ENCODE measurements at places on chromosomes 7 and 10.

DNA sequence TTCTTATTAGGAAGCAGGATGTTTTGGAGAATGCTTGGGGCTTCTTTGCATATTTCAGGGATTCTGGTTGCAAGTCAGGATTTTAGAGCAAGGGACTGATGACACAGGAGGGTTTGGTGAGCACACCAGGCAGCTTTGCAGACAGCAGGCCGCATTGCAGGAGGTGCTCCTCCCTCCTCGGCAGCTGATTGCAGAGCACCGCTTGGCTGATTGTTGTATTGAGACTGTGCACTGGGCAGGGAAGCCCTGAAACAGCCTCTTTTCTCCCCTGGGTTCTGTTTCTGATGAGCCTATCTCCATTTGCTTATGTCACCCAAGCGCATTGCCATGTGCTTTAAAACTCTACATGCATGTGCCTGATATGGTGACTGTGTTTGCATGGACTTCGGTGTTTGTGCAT lies 769.6 kb downstream of the GRID1 start:
- DNase-seq = no peak

- DNase-seq = peak; percentile 2
Measured at GRCh38 chr7:25820432-25821040, 331.5 kb upstream of the NFE2L3 start.

DNA sequence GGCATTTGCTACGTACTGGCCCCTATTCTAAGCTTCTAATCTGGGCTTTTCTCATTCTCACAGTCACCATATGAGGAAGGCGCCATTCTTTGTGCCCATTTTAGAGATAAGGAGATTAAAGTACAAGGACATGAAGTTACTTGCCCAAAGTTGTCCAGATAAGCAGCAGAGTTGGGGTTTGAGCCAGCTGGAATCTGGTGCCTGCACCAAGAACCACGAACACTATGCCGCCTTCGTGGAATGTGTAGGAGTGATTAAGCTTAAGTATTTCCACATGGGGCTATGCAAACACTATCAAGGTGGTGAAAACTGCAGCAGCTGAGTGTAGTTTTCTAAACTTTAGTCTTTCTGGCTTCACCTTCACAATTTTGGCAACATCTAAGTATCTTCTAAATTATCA lies 342.7 kb upstream of the ETV1 start:
- no peak for DNase-seq

- no peak for DNase-seq
Measured at GRCh38 chr10:86716466-86716865, 40.0 kb upstream of the BMPR1A start.

DNA sequence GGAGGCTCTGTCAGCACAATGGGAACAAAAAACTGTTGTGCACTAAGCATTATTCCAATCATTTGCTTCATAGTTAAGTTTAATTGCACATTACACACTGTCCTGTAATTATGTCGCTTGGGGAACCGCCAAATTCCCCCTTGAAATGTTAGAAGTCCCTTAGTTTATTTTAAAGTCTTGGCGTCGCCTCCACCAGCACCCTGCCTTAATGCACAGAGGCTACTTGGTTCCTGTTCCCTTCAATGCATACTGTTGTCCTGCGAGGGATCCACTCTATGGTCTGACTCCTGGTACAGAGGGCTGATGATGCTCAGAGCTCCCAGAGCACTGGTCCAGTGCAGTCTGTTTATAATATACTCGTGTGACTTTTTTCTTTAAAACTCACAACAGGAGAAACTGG lies 330.7 kb downstream of the ELMO1 start:
- no peak for DNase-seq

- no peak for DNase-seq
Measured at GRCh38 chr10:60566096-60566495, 176.4 kb upstream of the ANK3 start.

DNA sequence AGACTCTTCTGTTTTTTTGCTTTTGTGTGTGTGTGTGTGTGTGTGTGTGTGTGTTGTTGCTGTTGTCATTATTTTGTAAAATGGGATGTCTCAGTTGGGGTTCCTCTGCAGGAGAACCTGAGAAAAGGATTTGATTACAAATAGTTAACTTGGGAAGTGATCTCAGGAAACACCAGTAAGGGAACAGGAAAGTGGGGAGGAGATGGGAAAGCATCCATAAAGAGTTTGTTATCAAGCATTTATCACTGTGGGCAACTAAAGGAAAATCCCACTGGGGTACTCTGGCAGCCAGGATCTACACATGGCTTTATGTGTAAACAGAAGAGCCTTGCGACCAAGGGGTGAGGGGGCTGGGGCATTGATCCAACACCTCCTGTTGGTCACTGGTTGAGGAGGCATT lies 485.4 kb downstream of the KCNMA1 start:
- no peak for DNase-seq

GRCh38 chr7:36999626-37000485 lies 275.6 kb upstream of the AOAH start:
- no peak for DNase-seq

DNA sequence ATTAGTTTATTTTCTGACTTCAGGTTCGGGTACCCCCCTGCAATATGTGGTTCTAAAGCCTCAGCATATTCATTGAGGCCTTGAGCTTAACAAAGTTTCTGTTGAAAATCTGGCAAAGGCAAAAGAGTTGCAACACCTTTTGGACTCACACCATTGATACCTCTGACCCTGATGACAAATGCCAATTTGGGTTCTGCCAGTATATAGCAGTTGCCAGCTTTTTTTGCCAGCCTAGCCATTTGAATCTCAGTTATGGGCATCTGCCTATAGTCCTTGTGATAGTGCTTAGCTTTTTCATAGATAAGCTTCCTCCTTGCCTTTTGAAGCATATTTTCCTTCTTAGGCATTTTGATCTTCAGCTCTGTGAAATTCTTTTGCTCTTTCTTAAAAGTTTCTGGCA lies 31.9 kb downstream of the LIPJ start:
- no peak for DNase-seq

DNA sequence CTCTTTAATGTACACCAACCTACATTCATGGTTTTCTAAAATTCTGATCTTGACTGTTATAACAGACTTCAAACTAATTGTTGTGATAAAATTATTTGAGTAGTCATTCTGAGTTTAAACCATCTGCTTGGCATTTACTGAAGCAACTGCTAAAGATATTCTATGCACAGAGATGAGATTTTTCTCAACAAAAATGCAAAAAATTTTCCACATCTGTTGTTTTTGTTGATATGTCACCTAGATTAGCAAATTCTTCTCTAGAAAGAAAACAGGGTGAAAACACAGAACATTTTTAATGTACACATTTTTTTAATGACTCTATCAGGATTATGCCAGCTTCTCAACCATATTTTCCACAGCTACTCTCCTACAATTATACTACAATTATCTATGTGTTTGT lies 42.7 kb downstream of the ARHGAP12 start:
- DNase-seq = no peak

GRCh38 chr10:22764639-22765038 lies 50.3 kb upstream of the PIP4K2A start:
- DNase-seq = no peak

GRCh38 chr7:15609287-15609686 lies 47.5 kb upstream of the AGMO start:
- no peak for DNase-seq

DNA sequence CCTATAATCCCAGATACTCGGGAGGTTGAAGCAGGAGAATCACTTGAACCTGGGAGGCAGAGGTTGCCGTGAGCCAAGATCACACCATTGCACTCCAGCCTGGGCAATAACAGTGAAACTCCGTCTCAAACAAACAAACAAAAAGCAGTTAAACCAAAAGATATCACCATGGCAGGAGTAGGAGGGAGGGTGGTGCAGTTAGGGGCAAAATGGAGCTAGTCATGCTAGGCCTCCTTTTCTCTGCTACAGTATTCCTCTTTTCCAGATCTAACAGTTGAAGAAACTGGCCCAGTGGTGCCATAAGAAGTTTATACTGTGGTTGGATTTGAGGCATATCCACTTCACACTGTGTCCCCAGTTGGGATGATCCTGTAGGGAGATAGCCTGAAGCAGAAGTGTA lies 261.6 kb downstream of the SKIDA1 start:
- DNase-seq = no peak

- peak; percentile 39 for DNase-seq
Measured at GRCh38 chr10:44978570-44979280, at the start of gene DEPP1. Gene DEPP1 (minus strand): TSS chr10:44978809. CDS start chr10:44978030, 779 bp downstream.

DNA sequence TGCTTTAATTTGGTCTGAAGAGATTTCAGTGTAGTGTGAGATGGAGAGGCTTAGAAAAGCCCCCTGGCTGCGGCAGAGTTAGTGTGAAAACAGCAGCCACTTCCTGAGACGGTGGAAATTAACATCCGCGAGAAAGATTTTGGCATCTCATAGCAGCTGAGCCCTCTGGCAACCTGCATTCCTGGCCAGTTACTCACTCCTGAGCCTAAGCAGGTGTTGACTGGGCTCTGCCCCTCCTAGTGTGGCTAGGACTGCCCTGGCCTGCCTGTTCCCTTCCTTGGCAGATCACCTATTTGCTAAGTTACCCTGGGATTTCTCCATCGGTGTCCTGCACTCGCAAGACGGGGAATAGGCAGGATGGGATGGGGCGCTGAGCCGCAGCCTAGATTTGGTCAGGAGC lies 57.6 kb upstream of the LMTK2 start:
- DNase-seq = no peak

DNA sequence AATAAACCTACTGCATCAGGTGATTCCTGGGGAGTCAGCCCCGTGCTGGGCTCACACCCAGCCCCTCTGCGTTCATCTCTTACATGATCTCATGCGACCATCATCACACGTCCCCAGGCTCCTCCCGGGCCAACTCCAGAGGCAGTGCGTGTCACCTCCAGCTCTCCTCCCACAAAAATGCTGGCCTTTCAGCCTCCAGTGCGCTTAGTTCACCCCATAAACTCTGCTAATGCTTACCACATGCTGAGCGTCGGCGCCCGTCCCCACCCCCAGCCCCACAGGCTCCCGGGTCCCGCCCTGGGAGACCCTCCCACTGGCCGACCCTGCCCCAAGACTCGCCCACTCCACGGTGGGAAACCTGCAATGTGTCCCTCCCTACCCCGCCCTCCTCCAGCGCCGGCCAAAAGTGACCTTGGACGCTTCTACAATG lies 816 bp upstream of the SDK1 start:
- DNase-seq = no peak

DNA sequence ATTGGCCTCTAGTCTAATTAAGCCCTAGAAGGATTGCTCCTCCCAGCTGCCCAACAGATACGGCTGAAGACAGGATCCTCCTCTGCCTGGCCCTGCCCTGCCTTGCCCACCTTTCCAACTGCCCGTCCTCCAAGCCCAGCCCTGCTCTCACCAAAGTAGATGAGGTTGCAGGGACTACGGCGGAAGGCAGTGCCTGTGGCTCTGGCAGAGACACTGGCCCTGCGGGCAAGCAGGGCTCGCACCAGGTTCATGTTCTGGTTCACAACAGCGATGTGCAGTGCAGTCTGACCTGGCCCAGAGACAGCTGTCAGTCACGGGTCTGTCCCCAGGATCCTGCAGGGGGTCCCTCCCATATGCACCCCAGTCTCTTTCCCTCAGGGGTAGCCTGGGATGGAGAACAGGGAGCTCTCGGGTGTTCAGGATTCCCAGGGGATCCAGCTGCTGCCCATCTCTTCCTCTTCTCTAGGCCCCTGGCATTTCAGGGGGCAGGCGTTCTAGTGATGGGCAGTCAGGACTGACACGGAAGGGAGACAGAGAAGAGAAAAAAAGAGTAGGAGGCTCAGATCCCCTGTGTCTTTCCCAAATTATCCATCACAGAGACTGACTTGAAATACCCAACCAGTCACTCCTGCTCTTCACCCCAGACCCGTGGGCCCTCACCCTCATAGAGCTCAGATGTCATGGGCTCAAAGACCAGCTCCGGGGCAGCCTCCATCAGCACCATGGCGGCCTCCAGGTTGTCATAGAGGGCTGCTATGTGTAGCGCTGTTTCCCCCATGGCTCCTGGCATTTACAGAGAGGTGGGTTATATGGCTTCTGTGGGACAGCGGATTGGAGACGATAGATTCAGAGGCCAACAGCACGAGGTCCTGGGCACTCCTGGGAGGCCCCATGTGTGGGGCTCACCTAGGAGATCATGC lies 8.3 kb downstream of the TRPV6 start:
- no peak for DNase-seq

Data from SHP77 treated with DMSO at 0.1 percent for 48 hours (cell line).